ENCODE measurements at places on chromosomes 5 and 9.

- DNase-seq: no peak
These were observed 335.1 kb upstream of the PIK3R1 start for GRCh38 chr5:67880511-67880805.

- DNase-seq: no peak
These were observed 5.4 kb downstream of the ANKRD55 start for GRCh38 chr5:56227691-56228090.

DNA sequence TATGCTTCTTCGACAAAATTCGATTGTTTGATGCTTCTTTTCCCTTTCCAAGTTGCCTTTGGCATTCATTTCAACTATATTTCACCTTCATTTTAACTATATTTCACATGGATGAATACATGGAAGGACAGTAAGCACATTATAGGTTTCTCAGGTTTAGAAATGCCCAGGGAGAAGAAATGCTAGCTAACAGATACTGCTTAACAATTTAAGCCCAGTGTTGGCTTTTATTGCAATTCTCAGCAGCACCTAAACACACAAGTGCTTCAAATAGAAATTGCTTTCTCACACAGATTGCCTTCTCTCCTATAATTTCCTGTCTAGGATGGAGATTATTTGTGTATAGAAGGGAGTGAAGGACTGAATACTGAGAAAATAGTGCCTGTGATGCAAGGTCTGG lies 30.2 kb upstream of the SMC5 start:
- DNase-seq: no peak

- no peak for DNase-seq
These were observed 9.6 kb downstream of the GPX3 start for GRCh38 chr5:151030056-151030336.

GRCh38 chr5:6899221-6899620 lies 186.0 kb downstream of the TENT4A start:
- no peak for DNase-seq

DNA sequence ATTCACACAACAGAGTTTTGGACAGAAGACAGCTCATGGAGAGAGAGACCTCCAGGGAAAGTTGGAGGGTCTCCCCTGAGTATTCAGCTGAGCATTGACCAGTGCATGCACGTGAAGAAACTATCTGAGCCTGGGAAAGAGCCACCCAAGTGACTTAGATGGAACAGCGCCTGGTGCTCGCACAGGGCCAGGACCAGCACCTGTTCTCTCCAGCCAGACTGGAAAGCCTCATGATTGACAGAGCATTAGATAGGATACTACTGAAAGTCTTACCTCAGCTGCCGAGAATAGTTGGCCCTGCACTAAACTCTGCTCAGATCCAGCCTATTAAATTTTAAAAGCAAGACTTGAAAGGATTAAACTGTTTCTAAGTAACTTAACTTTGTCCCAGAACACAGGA lies 28.3 kb upstream of the NEURL1B start:
- DNase-seq: no peak

- no peak for DNase-seq
These were observed 3.1 kb upstream of the FCHSD1 start for GRCh38 chr5:141654298-141654697.

GRCh38 chr5:129361441-129362025 lies 98.6 kb upstream of the ADAMTS19 start:
- DNase-seq: no peak

DNA sequence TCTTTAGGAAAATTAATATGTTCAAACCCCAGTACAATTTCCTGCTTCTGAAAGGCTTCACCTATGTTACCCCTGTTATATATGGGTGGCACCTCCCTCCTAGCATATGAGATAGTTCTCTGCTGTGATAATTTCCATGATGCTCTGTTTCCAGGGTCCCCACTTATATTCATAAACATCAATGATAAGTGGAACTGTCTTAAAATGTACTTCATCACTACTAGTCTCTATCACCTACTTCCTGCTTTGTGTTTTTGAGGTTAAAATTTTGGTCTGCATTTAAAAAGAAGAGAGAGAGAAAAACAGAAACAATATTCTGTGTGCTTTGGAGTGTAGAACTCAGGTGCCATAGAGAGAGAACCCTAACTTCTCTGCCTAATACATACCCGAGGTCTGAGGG lies 234.7 kb downstream of the HTR1A start:
- no peak for DNase-seq

- no peak for DNase-seq
These were observed 234.6 kb upstream of the CD180 start for GRCh38 chr5:67431191-67431590.

- DNase-seq: no peak
These were observed 272.7 kb upstream of the PANK3 start for GRCh38 chr5:168851902-168852321.

- DNase-seq: no peak
These were observed 285.6 kb downstream of the RASEF start for GRCh38 chr9:82777366-82777765.

DNA sequence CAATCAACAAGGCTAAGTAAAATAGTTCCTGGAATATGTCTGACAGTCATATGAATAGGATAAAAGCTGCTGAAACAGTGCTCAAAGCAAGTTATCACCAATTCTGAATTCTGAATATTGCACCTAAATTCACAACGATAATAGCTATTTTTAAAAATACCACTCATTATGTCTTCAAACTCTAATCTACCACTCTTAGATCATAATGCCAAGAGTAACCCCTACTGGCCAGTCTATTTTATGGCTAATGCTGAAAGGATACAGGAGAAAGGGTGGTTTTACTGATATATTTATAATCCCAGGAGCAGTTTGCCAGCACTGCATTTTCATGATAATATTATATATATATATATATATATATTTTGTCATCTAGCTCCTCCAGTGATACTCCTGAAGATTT lies 232.8 kb downstream of the PDE4D start:
- no peak for DNase-seq

GRCh38 chr5:173972607-173972924 lies 16.4 kb upstream of the C5orf47 start:
- DNase-seq: no peak

- DNase-seq: no peak
These were observed 47.7 kb downstream of the SRFBP1 start for GRCh38 chr5:122009436-122009835.

GRCh38 chr5:6457592-6457991 lies 8.9 kb downstream of the UBE2QL1 start:
- DNase-seq: no peak

- DNase-seq: no peak
These were observed 85.5 kb downstream of the DCP2 start for GRCh38 chr5:113061846-113062780.

DNA sequence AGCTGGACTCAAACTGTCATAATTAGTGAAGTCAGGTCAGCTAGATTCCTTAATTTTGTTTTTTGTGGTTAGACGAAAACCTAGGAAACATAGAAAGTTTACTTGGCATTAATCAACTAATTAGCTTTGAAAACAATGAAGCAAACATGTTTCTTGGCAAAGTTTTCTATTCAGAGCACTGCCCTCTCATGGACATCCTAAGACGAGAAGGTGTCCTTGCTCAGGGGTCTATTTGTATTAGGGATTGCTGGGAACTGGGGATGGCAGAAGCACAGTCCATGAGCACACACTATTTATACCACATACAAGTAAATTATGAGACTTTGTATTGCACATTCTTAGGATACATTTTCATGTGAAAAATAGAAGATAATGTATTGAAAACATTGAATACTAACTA lies 49.7 kb downstream of the POC5 start:
- DNase-seq: no peak

DNA sequence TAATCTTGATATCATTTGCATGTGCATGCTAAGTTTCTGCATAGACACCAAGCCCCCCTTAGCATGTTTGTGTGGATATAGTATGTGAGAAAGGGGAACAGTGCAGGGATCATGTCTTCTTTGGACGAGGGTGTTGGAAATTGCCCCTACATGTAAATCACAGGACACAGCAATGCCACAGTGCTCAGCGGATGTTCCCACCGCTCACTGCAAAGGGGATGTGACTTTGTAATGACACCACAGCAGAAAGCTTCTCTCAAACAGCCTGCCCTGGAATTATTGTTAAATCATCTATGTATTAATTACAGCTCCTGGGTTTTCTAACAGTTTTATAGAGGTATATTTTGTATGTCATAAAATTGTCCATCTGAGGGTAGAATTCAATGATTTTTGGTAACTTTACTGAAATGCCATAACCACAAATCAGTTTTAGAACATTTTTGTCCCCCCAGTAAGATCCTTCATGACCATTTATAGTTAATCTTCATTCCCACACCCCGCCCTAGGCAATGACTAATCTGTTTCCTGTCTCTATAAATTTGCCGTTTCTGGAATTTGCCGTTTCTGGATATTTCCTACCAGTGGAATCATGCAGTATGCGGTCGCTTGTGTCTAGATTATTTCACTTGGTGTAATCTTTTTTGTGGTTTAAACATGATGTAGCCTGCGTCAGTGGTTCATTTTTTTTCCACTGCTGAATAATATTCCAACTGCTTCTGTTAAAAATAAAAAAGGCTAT lies 648.5 kb upstream of the WWC1 start:
- DNase-seq: no peak

DNA sequence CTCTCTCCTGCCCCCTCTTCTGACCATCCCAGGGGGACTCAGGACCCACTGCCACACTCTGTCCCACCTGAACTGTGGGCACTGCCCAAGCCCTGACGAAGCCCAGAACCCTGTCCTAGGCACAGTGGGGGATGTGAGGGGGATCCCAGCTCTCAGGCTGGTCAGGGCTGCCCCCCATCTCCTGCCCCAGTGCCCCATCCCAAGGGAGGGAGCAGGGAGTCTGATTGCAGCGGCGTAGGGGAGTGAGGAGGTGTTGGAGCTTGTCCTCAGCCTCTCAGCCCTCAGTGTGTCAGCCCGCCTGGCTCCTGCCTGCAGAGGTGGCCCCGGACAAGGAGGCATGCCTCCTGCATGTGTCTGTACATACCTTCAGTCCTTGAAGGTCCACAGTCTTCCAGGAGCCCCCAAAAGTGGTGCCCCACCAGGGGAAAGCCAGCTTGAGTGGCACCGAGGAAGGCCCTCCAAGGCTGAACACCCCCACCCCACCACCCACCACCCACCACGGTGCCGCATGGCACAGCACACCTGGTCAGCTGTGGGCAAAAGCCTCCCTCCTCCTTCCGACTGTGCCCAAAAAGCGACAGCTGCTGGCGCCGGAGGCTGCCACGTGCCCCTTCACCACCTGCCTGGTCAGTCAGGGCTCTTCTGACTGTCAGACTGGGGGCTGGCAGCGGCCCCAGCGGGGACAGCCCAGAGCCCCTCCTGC lies 930 bp downstream of the SARDH start:
- DNase-seq: no peak

GRCh38 chr5:158064334-158065123 lies 205.6 kb upstream of the CLINT1 start:
- DNase-seq: no peak

GRCh38 chr9:108535526-108535925 lies 320.3 kb downstream of the ACTL7B start:
- DNase-seq: no peak

DNA sequence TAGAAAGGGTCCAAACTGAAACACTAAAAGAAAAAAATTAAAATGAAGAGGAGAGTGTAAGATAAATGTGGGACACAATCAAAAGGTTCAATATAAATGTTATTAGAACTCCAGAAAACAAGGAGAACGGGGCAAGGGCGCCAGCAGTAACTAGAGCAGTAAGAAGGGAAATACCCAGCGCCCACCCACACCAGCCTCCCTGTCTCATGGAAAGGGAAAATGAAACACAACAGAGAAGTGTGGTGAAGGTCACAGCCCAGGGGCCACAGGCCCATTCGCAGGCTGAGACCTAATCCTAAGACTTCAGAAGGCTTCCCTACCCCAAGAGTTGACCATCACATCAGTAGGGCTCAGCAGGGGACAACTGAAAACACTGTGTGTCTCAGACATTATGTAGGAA lies 45.8 kb upstream of the CLK4 start:
- no peak for DNase-seq
